MCF 10A (cell line): ENCODE measurements at places on chromosomes 2 and 18. TPM values are rescaled to one million over a fixed set of nuclear protein-coding genes. Genes with fewer than 3 reads are reported as not detected.

DNA sequence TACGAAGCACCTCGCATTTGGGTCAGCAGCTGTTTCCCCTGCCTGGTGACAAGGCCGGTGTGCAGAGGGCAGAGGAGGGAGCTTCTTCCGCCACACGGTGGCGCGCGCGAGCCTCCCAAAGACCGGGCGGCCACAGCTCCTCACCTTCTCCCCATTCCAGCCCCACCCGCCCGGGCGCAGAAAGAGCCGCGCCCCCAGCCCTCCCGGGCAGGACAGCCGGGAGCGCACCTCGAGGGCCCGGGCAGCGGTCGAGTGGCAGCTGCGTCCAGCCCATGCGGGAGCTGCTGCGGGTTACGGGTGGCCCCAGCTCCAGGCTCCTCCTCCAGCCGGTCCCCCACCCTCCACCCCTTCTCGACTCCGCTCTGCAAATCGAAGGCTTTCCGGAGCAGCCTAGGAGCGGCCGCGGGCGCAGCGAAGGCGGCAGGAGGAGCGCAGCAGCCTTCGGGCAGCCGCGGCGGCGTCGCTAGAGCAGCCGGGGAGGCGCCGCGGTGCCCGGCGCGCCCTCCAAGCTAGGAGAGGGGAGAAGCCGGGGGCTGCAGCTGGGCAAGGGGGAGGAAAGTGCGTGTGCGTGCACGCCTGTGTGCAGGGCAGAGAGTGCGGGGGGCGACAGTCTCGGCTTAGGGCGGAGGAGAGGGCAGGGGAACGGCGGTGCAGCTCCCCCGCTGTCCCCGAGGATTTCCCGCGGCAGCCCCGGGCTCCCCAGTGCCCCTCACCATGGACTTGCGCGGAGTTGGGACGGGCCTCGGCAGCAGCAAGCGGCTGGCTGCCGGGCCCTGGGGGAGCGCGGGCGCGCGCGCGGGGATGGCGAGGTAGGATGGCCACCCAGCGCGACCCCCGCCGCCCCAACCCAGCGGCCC, at the start of gene CCDC85A:
Gene CCDC85A, plus strand, starts transcription at position 348 of the 857 bp plus-strand sequence. CDS start 635 bp downstream, outside the sequence.
- peak; percentile 83 for DNase-seq

GRCh38 chr18:76546436-76546835, 51.4 kb upstream of the ZNF516 start:
- DNase-seq = no peak

GRCh38 chr2:217156801-217157200, 296.9 kb upstream of the TNP1 start:
- no peak for DNase-seq

The CD207 gene
- total RNA-seq = not detected in 2 replicates

DNA sequence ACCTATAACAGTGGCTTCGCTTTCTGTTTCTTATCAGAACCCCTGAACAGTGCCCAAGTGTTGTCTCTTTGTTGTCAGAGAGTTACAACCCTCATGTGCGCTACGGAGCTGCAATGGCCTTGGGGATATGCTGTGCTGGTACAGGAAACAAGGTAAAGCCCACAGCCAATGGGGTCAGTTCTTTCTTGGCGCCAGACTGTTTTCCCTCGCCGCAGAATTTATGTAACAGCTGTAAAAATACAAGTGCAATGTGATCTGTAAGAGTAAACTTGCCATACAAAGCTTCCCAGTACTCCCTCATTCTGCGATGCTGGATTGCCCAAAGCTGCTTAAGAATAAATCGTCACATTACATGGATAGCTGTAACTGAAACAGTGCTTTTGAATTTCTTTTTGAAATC, 13.9 kb upstream of the HTR2B start:
- no peak for DNase-seq

GRCh38 chr2:241051578-241052487, 50.3 kb downstream of the MTERF4 start:
- DNase-seq = no peak

DNA sequence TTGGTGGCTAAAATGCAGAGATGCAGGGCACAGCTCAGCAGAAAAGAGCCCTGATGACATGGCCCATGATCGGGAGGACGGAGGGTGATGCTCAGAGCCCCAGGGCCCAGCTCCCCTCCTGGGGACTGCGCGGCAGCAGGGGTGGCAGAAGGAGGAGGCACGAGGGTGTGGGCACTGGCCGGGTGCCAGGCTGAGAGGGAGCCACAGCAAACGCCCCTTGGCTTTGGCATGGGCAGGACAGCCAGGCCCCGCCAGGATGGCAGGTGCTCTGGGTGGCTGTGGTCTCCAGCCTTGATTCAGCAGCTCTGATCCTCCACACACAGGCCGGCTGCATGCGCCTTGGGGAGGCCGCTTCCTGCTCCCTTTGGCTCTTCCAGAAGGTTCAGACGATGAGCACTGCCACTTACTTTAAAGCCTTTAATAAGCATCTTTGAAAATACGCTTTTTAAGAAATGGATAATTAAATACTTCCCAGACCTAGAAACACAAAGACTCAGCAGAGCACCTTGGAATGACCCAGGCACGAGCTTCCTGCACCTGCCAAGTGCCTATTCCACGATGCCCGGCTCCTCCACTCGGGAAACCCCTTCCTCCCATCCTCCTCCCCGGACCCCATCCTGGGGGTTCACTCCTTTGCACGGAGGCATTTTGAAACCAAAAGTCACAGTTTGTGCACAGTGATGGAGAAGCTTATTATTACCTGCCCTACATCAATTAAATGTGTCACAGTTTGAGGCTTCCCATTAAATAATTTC, 78.5 kb upstream of the SNTG2 start:
- DNase-seq = no peak

The ASB18 gene
- not detected in 2 replicates for total RNA-seq

The LBH gene
- 1.1 and 1.7 TPM in 2 replicates for total RNA-seq

- DNase-seq = no peak
These were observed 27.5 kb downstream of the MEIS1 start for GRCh38 chr2:66462501-66462825.

- no peak for DNase-seq
These were observed 167.1 kb downstream of the PRKCE start for GRCh38 chr2:45818591-45818990.

The CHST9 gene
- not detected in 2 replicates for total RNA-seq

- DNase-seq = no peak
These were observed 322.7 kb upstream of the SOX11 start for GRCh38 chr2:5369510-5369909.

GRCh38 chr2:220775856-220776488, 796.1 kb downstream of the EPHA4 start:
- no peak for DNase-seq

DNA sequence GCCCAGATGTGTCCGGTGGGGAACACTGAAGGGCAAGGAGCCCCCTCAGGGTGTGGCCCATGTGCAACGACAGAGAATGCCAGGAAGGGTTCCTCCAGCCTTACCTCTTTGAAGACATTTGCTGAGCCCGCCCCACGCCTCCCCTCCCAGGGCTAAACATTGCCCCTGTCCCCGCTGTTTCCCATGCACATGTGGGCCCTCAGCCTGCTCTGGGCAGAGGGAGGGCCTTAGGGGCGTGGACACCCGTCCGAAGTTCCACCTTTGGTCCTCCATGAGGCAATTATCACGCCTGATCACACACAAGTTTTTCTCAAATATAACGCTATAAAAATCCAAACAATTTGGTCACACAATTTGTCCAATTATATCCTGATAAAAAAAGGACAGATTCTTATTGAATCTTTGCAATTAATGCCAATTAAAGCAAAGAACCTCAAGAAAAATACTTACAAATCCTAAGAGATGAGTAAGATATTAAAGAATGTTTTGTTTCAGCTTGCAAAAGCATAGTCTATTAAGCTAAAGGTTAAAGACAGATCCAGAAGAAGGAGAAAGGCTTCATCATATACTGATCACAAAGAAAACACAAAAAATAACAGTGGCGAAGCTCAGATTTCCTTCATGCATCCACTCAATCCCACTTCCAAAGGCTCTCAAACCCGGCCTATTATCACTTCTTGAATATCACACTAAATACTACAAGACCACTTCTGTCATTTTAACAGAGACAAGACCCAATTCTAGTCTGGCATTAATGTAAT, 55.2 kb upstream of the LDLRAD4 start:
- no peak for DNase-seq

The TMEM169 gene
- 0.25 and 0.35 TPM in 2 replicates for total RNA-seq

DNA sequence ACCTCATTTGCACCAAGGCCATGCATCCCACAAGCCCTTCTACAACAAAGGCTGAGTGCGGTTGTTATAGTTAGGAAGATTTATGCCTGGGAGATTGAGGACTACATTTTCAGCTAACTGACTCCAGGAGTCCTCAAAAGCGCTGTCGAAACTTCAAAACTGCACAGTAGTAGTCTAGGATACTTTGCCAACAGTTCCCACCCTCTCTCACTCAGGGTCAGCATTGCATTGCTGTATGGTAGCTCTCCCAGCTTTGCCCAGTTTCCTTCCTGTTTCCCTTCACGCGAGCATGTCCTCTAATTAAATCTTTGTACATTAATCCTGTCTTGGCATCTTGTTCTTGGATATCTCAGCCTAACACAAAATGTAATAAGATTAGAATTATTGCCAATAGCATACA, 420.6 kb upstream of the UBE2E3 start:
- no peak for DNase-seq

DNA sequence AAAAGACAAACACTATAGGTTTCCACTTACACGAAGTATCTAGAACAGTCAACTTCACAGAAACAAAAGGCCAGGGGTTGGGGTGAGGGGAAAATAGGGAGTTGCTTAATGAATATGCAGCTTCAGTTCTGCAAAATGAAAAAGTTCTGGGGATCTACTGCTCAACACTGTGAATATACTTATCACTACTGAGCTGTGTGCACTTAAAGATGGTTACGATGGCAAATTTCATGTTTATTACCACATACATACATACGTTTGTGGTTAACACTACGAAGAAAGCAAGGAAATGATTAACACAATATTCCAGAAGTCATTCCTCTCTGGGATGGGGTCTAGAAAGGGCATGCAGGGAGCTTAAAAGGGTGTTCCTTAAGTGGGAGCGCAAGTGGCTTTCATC, 19.3 kb downstream of the MBOAT2 start:
- DNase-seq = peak; percentile 24

DNA sequence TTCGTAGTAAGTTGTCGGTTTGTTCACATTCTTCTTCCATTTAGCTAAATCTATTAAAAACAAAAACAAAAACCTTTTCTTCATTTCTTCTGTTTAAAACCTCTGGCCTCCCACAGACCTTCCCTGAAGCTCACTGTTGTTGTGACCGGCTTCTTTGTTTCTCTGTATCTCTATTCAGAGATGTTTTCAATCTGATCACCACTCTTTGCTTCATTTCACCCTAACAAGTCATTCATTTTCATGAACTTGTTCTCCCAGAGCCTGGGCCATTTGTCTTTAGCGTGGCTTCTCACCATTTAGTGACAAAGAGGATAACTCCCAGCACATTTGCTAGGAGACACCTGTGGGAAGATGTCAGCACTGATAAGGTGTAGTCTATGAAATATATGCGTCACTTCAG, 794.2 kb downstream of the ERBB4 start:
- DNase-seq = no peak

- DNase-seq = no peak
These were observed 88.5 kb downstream of the ZEB2 start for GRCh38 chr2:144431392-144431783.

- no peak for DNase-seq
These were observed 286.4 kb downstream of the TXNL1 start for GRCh38 chr18:56351911-56352500.

The TANC1 gene
- 31.0 and 35.3 TPM in 2 replicates for total RNA-seq

GRCh38 chr18:79386547-79386946, 9.2 kb upstream of the NFATC1 start:
- no peak for DNase-seq

GRCh38 chr2:66805016-66805865, 370.3 kb downstream of the MEIS1 start:
- DNase-seq = no peak

DNA sequence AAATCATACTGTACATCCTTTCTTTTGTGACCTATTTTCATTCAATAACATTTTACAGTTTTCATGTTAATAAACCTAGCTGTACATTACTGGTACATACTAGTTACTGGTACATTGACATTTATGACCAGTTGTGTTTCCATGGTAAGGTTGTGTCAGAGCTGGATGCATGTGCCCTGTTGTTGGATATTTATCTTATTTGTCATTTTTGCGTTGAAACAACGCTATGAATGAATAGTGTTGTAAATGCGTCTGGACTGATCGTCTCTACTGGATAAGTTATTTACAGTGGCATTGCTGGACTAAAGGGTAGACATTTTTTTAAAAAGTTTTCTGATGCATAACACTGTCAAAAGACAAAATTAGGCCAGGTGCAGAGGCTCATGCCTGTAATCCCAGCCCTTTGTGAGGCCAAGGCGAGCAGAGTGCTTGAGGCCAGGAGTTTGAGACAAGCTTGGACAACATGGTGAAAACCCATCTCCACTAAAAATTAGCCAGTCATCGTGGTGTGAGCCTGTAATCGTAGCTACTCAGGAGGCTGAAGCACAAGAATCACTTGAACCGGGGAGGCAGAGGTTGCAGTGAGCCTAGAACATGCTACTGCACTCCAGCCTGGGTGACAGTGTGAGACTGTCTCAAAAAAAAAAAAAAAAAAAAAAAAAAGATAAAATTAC, 40.2 kb downstream of the MCFD2 start:
- DNase-seq = no peak

The RGPD5 gene
- 35.0 and 60.4 TPM in 2 replicates for total RNA-seq

DNA sequence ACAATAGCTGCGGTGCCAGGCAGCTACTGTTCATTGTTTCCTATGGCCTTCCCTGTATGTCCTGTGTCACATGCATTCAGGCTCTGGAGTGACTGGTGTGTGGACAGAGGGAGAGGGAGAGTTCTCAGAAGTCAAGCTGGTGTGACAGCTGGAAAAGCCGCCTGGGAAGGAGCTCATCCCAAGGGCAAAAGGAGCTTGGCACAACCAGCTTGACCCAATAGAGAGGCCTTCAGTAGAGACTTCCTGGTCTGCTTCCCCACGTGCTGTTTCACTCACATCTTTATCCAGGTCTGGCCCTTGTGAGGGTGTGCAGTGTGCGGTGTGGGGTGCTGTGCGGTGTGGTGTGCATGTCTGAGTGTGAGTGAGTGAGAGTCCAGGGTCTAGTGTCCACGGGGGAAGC, 11.1 kb upstream of the NT5DC4 start:
- no peak for DNase-seq

The ERFE gene
- total RNA-seq = 14.5 and 18.1 TPM in 2 replicates

The SGPP2 gene
- 33.3 and 47.4 TPM in 2 replicates for total RNA-seq

The FAM124B gene
- not detected in 2 replicates for total RNA-seq

DNA sequence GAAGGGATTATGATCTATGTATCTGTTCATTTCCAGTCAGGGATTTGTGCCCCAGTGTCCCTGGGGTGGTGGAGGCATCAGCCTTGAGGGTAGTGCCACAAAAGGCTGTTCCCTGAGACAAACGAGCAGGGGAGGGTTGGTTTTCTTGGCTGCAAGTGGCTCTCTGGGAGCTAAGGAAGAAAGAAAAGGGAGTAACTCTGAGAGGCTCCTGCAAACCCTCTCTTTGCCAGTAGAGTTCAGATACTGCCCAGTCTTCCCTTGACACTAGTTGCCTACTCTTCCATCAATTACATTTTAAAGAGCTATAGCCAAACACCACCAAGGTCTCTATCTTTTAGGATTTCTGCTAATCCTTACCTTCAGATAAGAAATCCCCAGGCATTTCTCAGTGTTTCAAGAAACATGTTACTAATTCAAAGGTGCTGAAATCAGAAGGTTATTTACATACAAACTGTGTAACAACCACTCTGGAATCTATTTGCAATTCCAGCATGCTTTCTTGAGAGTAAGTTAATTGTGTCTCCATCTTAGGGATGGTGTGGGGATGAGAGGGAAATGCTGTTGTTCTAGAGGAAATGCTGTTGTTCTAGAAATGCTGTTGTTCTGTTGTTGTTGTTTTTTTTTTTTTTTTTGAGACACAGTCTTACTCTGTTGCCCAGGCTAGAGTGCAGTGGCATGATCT, 18.7 kb upstream of the KCTD1 start:
- no peak for DNase-seq

The HRH4 gene
- 0.10 and 0.16 TPM in 2 replicates for total RNA-seq

The TTN gene
- under 0.01 and 0.05 TPM in 2 replicates for total RNA-seq
